ENCODE measurements at places on chromosomes 7 and 10.

- no peak for DNase-seq
These were observed 31.7 kb downstream of the HYAL4 start for GRCh38 chr7:123876557-123877256.

DNA sequence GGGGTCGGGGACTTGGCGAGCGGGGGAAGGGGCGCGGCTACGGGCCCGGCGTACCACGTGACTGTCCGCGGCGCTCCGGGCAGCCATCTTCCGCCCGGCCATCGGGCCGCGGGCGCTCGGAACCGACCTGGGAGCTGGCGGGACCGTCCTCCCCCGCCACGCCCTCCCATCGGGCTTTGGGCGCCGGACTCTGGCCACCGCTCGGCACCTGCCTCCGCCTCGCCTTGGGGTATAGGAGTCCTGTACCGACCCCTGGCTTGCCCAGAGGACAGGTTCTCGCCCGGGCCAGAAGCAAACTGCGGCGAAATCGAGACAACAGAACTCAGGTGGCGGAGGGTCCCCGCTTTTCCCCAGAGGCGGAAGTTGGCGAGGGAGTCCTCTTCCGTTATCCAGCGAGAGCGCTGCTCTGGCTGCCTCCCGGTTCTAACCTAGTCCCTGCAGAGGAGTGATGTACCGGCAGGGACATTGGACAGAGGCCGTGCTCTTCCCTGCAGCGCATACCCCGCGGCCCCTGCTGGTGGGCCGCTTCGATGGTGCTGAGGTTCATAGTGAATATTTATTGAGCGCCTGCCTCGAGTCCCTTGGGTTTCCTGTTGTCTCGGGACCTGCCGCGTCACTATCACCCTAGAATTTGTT lies 1.2 kb upstream of the SGMS1 start:
- DNase-seq: peak; percentile 64

DNA sequence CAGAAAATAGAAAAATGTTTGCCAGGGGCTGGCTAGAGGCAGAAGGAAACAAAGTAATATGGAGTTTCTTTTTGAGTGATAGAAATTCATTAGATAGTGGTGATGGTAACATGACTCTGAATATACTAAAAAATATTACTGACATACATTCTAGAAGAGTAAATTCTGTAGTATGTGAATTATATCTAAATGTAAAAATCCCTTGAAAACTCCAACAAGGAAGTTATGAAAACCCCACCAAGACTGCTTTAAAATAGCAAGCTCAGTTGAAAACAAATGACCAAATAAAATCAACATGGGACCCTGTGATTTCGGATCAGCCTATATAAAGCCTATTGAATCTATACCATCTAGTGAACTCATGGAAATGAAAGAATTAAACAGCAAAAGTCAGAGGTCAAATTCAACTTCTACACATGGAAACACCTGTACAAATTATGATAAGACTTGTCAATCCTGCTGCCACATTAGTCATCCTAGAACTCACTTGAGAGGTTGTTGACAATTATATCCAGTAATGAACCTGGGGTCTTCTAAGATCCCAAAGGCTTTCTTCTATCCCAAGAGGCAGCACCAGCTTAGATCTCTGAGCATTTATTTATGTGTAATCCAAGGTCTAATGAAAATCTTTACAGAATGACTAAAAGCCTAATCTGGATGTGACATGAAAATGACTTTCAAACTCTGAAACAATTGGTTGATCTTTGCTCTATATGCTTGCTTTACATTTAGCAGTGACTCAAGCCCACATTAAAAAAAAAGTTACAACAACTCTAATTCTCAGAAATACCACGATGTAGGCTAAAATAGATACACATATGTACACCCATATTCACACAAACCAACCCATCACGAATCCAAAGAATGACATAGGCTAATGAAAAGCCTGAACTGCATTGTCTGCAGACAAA lies 59.3 kb downstream of the OSBPL3 start:
- DNase-seq: no peak

DNA sequence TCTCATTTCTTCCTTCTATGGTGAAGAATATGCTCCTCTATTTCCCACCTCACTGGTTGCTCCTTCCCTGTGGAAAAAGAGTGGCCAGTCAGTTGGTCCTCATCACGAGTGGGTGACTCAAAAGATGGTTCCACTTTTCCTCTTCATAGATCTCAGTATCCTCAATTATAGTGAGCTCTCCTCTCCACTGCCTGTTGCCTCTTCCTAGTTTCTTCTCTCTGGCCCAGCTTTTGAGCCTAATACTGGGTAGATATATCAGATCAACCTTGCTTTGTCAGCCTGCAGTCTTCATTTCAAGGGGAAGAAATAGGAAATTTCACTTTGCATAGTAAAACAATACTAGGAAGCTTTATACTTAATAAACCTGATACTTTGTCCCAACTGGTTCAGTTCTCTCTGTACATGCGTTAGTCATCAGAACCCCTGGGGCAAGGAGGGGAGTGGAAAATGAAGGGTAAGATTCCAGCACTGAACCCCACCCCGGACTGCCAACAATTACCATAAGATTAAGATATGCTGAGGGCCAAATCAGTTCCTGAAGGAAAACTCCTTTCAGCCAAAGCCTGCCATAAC lies 15.5 kb upstream of the WNT16 start:
- DNase-seq: no peak

GRCh38 chr7:36726806-36727503 lies 2.7 kb upstream of the AOAH start:
- DNase-seq: no peak

- no peak for DNase-seq
These were observed 6.9 kb downstream of the STN1 start for GRCh38 chr10:103911021-103911459.

DNA sequence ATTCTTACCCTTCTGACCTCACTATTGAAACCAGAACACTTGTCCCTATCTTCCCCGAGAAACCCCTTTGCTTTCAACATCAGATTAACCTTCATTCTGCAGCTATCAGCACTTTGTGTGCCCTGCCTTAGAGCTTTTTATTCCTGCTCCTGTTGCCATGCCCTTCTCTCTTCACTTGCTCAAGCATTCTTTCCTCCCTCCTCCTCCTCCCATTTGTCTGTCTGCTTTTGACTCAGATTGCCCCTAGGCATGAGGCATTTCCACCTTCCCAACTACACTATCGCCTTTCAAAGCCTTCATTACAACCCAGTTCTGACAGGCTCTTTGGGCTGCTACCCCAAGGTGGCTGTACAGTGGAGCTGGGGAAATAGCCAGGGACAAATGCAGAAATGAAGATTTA lies 143.3 kb downstream of the SLC25A13 start:
- no peak for DNase-seq

- DNase-seq: no peak
These were observed 200.3 kb upstream of the ZWINT start for GRCh38 chr10:56561336-56561735.

DNA sequence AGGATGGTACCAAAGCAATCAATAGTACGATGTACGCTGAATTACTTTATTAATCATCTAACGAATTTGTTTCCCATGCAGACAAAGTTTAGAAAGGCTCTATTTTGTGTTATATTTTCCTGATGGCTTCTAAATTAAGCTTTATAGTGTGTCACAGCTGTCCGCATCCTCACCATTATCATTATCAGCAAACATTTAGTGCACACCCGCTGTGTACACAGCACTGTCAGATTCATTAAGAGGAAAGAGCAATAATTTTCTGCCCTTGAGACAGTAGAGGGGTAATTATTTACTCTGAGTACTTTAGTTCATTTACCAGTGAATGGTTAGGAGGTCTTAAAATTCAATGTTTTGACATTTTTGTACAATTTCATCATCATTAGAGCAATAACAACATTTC lies 233.3 kb upstream of the PTPRZ1 start:
- no peak for DNase-seq

DNA sequence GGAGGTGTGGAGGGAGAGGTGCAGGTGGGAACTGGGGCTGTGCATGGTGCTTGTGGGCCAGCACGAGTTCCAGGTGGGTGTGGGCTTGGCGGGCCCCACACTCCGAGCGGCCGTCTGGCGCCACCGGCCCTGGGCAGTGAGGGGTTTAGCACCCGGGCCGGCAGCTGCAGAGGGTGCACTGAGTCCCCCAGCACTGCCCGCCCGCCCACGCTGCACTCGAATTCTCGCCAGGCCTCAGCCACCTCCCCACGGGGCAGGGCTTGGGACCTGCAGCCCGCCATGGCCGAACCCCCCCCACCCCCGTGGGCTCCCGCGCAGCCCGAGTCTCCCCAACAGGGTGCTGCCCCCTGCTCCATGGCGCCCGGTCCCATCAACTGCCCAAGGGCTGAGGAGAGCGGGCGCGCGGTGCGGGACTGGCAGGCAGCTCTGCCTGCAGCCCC lies 810.2 kb downstream of the PCDH15 start:
- no peak for DNase-seq

DNA sequence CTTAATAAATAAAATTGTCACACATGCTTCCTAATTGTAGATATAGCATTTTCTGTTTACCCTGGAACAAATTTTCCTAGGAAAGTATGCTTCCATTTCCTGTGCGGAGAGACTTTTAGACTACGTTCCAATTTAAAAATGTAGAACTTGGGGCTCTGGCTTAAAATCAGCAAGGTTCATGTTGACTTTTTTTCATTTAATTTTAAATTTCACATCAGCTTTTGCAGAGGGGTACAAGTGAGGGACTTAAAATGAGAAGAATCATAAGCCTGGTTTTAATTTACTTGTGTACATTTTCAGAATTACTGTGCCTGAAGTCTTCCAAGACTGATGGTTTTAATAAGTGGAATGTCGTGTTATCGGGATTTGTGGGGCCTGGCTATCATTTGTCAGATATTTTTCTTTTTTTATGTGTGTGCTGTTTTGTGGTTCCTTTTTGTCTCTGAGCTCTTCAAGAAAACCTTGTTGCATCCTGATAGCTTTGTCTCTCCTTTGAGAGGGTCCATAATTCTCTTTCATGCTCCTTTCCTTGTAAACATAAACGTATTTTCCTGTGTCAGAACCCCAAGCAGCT lies 8.8 kb upstream of the ATRNL1 start:
- no peak for DNase-seq

GRCh38 chr7:22352887-22353286 lies 4.1 kb downstream of the RAPGEF5 start:
- no peak for DNase-seq

DNA sequence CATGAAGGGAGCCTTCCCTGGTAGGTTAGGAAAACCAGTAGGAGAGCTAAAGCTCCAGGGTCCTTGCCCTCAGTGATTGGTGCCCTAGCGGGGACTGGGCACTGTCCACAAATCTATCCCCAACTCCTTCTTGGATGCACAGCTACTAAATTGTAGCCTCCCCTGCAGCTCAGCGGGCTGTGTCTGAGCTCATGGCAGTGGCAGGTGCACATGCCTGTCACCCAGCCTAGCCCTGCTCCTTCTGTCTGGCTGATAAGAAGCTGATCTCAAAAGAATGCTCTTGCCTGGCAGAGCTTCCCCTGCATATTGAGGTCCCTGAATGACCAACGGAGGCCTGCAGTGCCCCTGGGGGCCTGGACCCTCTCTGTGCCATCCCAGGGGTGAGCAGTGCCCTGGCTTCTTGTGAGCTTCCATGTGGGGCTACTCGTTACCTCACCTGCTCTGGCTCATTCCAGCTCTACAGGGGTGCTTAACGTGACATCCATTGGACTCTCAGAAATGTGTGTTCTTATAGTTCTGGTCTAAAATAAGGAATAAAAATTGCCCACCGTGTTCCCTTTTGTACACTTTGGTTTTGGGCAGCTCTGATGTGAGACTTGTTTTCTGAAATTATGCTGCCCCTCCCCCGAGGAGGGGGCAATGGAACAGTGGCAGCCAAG lies 59.8 kb upstream of the ANTXRL start:
- no peak for DNase-seq

DNA sequence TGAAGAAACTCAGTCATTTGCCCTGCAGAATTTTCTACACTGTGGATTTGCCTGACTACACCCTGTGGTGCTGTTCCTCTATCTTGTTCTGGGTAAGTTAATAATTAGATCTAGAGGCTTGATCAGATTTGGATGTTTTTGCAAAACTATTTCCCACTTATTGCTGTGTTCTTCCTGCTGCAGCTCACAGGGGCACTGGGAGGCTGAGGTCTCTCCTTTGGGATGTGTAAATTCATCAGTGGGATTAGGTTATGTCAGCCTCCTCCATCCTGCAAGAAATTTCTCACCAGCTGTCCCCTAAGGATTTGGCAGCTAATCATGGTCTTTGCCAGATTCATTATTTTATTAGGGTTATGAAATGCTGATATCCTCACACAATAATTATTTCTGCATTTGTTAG lies 148.1 kb upstream of the ZNF32 start:
- DNase-seq: no peak

DNA sequence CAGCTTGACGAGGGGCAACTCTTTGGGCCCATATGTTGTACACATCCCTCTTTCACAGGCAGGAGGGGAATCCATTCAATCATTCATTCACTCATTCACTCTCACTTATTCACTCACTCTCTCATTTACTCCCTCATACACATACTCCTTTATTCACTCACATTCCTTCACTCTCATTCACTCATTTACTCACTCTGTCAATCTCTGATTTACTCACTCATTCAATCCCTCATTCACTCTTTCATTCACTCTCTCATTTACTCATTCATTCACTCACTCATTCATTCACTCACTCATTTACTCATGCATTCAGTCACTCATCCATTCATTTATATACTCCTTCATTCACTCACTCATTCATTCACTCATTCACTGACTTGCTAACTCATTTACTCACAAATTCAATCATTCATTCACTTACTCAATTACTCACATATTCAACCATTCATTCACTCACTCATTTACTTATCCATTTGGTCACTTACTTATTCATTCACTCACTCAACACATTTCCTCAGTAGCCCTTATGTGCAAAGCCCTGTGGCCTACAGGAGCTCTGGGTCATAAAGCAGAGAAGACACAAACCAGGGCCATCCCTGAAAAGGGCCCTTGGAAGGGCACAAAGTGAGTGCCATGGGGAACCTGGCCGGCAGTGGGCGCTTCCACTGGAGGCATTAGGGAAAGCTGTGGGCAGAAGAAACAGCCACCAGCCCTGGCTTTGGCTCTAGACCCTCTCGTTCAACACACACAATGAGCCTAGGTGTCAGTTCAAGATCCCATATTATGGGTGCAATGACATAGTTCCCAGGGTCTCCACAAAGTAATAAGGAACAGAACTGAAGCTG lies 26.0 kb downstream of the HIP1 start:
- DNase-seq: no peak

- no peak for DNase-seq
These were observed 50.6 kb downstream of the MGMT start for GRCh38 chr10:129517680-129518057.

- no peak for DNase-seq
These were observed 2.2 kb downstream of the WNT16 start for GRCh38 chr7:121331048-121331447.

GRCh38 chr7:30907527-30908267 lies 4.0 kb upstream of the AQP1 start:
- no peak for DNase-seq

GRCh38 chr7:78787854-78788253 lies 665.6 kb downstream of the MAGI2 start:
- no peak for DNase-seq

- DNase-seq: no peak
These were observed 333 bp downstream of the SMNDC1 start for GRCh38 chr10:110304394-110304779.

GRCh38 chr7:51160411-51160810 lies 156.2 kb downstream of the COBL start:
- DNase-seq: no peak
